ENCODE measurements at places on chromosomes 3 and 15.

- no peak for DNase-seq
These were observed 1.3 kb downstream of the ACTR8 start for GRCh38 chr3:53880396-53881345.

DNA sequence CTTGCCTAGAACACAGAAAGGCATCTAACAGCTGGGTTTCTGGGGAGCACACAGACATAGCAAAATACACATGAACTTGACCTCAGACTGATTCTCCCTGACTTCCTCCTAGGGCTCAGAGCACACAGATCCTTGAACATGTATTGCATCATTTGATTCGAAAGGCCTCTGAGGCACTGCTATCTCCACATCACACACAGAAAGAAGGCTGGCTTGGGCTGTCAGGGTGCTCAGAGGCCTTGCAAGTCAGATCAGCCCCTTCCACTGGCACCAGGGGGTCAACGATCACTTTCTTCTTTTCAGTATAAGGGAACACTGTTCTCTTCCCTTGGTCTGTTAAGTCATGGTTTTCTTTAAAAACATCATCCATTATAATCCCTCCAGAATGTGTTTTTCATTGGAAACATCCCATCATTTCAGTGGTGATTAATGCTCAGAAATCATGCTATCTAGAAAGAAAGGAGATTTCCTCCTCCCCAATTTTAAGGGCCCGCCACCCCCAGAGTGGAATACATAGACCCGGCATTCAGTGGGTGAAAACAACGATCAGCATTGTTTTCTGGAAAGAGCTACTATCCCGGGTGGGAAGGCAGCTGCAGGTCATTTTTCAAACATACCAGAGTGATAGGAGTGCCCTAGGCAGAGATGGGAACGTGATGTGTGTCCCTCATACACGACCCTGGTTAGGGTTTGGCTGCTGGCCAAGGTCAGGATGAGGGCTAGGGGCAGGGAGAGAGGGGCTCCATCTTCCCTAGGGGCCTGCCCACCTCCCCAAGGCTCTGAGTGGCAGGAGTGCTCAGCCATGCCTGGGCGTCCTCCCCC, 253.3 kb upstream of the LYSMD4 start:
- DNase-seq: no peak

DNA sequence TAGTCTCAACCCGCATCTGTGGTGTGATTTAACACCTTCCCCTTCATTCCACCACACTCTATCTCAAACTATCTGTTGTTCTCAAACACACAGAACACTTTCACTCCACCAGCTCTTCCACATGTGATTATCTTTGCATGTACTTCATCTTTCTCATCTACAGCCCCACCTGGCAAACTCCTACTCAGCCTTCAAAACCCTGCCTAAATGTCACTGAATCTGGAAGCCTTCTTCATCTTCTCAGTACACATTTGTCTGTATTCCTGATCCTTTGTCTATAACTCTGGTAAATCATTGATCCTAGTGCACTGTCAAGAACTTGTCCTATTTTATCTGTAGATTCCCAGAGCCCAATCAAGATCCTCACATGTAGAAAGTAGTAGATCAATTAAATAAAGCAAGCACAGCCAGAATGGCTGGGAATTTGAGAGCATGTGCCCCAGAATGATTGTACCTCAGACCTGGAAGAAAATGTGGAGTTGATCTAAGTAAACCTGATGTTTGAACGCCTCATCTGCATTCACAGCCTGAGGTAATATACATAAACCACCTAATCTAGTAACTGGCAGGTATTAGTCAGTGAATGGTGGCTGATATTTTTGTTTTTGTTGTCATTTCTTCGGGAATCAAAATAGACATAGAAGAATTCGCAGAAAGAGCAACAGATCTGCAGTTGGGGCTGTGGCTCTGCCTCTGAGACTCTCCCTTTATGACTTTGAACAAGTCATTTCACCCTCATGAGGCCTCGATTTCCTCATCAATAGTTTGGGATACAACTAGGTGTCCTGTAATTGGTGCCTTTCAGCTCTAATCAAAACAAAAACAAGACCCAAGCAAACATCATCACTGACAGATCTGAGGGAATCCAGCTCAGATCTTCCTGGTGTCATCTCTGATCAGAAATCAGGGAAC, 28.0 kb upstream of the MAGEF1 start:
- no peak for DNase-seq

GRCh38 chr15:38524156-38524555, 40.5 kb downstream of the RASGRP1 start:
- no peak for DNase-seq

- no peak for DNase-seq
These were observed 166.2 kb upstream of the SEMA6D start for GRCh38 chr15:47551079-47551478.
